Progenitor cell of endocrine pancreas (in vitro differentiated cells): ENCODE measurements at places on chromosomes 11 and 22.

- no peak for DNase-seq
Observed at GRCh38 chr22:22761606-22761962, 117.2 kb downstream of the GGTLC2 start.

DNA sequence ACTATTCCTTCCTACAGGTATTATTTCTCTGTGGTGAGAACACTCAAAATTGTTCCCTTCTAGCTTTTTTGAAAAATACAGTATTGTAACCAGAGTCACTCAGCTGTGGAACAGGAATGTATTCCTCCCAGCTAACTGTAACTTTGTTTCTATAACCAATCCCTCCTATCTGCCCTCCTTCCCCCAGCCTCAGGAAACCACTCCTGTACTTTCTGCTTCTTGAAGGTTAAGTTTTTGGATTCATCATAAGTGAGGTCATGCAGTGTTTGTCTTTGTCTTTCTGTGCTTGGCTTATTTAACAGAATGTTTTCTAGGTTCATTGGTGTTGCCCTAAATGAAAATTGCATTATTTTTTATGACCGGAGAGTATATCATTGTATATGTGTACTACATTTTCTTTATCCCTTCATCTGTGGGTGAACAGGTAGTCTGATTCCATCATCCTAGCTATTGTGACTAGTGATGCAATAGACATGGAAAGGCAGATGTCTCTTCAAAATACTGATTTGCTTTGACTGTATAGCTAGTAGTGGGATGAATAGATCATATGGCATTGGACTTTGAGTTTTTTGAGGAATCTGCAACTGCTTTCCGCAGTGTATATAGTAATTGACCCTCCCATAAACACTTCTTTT is 112.9 kb upstream of the GRK3 start:
- no peak for DNase-seq

DNA sequence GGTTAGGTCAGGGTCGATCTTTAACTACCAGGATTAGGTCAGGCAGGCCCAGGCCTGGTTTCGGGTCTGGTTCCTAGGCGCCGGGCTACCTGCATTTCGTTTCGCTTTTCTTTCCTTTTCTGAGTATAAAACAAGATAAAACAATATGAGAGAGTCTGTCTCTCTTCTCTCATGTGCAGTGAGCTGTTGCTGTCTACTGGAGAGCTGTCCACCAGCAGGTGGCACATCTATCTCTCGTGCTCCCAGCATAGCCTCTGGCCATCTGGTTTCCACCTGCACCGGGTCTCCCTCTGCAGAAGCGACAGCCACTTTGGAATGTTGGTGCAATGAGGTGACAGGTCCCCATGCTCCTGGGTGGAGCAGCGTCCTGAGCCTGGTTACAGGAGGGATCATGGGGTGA is 27.6 kb downstream of the RIBC2 start:
- DNase-seq = peak; percentile 26

DNA sequence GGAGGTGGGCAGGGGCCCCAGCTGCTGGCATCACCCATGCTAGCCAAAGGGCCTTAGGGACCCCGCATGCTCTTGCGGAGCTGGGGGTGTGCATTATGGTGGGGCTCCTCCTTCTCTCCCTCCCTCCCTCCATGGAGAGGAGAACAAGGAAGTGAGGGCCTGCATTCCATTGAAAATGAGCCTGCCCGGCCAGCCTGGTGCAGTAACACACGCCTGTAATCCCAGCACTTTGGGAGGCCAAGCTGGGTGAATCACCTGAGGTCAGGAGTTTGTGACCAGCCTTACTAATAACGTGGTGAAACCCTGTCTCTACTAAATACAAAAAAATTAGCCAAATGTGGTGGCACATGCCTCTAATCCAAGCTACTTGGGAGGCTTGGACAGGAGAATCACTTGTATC is 22.4 kb downstream of the SNAP29 start:
- DNase-seq = no peak

DNA sequence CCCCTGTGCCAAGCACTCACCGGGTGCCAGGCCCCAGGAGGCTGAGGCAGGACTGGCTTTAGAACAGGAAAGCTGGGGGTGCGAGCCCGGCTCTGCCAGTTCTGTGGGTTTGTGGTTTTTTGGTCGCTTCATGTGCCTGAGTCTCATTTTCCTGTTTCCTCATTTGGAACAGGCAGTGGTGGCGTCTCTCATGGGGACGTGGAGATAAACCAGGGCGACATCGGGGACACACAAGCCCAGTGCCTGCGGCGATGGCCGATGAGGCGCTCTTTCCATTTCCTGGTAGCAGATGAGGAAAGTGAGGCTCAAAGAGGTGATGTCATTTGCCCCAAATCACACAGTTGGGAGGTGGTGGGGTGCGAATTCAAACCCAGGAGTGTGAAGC is 20.8 kb upstream of the CHKA start:
- DNase-seq = no peak
